ENCODE measurements at places on chromosomes 1 and 21.
A peak's percentile ranks its signal among the peaks of the same experiment; 100 is the strongest.

DNA sequence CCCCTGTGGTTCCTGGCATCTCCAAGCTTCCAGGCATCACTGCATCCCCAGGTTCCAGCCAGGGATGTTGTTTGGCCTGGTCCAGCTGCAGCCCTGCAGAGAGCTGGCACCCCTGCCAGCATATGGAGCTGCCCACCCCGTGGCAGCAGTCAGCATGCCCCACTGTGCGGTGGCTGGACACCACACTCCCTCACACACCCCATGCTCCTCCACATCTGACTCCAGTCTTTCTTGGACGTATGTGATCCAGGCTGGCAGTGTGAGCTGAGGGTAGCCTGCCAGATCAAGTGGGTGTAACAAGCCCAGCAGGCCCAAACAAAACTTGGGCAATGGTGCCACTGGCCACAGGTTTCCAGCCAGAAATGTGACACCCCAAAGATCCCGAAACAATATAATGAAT, 620.4 kb downstream of the RWDD3 start:
- DNase-seq, result no peak

- DNase-seq, result no peak
These were observed 80.7 kb downstream of the POU2F1 start for GRCh38 chr1:167301355-167301754.

DNA sequence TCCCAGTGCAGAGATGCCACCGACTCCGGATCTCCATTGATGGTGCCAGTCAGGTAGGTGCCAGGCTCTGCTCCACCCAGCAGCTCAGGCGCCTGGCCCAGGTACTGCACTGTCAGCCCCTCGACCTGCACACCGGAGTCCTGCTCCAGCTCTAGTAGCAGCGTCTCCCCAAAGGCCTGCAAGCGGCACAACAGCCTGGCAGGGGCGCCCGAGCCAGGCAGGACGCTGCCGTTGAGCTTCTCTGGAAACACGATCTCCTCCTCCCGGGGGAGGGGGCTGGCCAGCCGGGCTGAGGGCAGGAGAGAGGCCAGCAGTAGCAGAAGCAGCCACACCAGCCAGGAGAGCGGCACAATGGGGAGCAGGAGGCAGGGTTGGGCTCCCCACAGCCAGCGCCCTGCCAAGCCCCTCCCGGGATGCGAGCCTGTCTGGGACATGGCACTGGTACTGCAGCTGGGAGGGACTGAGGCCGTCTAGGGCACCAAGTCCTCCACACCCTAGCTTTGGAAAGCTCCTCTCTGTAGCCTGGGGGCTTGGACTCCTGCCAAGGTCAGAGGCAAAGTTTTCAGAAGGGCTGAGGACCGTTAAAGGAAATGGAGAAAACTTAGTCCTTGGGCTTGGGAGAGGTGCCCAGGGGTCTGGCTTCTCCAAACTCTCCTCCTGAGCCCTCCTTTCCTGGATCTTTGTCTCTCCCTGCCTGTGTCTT, 509 bp downstream of the ADAMTS4 start:
- DNase-seq, result peak; percentile 27

DNA sequence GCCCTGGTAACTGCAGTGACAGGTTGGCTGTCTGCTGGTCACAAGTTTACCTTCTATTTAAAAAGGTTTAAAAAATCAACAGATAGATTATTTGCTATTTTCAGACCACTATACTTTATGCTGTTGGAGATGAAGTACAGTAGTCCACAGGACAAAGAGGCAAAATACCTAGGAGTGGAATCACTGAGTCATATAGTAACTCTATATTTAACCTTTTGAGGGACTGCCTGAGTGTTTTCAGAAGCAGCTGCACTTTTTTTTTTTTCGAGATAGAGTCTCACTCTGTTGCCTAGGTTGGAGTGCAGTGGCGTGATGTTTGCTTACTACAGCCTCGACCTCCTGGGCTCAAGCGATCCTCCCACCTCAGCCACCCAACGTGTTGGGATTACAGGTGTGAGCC, 11.7 kb downstream of the CNIH4 start:
- no peak for DNase-seq

DNA sequence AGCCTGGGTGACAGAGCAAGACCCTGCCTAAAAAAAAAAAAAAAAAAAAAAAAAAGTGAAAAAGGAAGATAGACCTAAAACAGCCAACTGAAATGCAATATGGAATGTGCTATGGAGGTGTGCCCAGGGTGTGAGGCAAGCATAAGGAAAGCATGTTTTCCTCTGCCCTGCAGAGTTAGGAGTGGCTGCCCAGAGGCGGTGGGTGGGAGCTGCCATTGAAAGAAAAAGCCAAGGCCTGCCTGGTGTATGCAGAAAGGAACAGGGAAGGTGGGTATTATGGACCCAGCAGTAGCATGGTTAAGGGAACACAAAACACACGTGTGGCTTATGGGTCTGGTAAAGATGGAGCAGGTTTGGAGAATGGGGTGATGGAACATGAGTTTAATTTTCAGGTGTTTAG, 8.9 kb downstream of the CD244 start:
- DNase-seq, result no peak

- DNase-seq, result no peak
These were observed 10.7 kb downstream of the DHRS3 start for GRCh38 chr1:12607263-12607662.

DNA sequence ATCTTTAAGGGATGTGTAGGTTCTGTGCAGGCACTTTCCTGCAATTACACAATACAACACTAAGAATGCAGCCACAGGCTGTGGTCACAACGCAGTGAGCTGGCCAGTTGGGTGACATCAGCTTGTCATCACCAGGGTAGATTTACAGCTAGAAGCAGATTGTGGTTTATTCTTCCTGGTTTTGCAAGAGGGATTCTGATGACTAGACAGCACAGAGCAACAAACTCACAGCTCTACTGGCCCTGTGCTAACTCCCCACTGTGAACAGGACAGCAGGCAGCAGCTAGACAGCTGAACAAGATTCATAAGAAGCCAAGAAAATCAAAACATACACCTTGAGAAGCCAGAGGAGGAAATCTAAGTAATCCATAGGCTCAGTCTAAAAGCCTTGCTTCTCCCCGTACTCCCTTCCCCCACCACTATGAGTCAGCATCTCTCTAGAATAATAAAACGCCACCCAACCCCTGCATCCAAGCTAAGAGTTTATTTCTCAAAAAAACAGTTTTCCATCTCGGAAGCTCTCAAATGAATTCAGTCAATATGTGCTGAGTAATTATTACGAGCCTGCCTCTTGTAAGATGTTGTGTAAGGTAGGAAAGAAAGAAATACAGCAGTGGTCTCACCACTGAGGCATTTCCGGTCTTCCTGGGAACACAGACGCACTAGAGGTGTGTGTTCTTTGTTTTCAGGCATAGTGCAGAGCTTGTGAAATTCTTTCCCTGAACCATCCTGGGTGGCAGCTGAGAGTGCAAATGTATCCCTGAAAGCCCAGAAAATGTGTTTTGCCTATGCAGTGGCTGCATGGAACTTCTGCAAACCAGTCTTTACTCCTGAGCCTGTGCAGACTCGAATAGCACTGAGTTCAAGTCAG, 162.8 kb downstream of the NTPCR start:
- DNase-seq, result peak; percentile 58

- no peak for DNase-seq
These were observed 9.3 kb downstream of the SPATA45 start for GRCh38 chr1:212838145-212838544.

DNA sequence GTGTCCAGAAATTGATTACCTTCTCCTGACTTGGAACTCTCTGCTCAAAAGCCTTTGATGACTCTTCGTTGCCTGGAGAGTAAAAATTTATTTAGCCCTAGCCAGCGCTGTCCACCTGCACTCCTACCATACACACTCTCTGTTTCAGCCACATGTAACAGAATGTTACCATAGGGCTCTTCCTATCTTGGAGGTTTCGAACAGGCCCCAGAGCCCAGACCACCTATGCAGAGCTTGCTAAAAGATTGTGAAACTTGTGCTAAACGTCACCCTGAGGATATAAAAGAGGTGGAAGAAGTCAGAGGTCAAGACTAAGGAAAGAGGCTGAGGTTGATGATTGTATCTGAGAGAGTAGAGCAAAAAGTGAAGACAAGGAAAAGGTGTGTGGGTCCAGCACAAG, 237.0 kb upstream of the HOOK1 start:
- DNase-seq, result no peak
